ENCODE measurements at places on chromosomes 3 and 15.

DNA sequence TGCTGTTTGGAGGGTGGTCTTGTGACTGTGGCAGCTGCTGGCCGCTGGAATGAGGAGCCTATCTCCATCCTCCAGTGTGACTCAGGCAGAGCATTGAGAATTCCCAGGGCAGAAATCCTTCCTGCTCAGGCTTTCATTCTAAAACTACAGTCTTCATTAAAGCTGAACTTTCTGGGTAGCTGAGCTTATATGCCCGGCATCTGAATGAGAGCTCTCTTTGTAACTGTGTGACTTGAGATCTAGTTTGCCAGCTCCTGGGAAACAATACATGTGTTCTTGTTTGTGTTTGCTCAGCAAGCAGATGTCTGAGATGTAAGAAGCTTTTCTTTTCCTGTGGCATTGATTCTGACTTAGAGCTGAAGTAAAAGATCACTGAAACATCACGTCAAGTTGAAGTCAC, 22.4 kb downstream of the RLBP1 start:
- no peak for DNase-seq

GRCh38 chr3:52527732-52528585, 5.7 kb downstream of the NT5DC2 start:
- DNase-seq: no peak

DNA sequence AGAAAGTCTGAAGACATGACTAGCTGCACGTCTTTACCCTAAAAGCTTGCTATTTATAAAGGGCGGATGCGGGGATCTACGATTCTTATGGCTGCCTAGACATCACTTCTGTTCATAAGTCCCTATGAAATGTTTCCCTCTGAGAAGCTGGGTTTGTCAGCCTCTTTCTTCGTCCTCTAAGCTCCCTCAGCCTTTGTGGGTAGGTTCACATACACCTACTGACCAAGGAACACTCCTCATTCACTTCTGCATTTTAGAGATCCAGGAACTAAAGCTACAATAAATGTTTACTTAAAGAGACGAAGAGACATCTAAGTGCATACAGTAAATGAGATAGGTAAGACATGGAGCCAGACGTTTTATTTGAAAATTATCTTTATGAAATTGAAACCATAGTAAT, 16.7 kb upstream of the RAMAC start:
- no peak for DNase-seq

- no peak for DNase-seq
Measured at GRCh38 chr3:2454865-2455264, 356.2 kb downstream of the CNTN4 start.

- no peak for DNase-seq
Measured at GRCh38 chr3:171907761-171908160, 64.6 kb downstream of the TMEM212 start.

GRCh38 chr3:68904064-68904463, 28.3 kb downstream of the TAFA4 start:
- no peak for DNase-seq

GRCh38 chr3:101867511-101867910, 18.2 kb downstream of the NFKBIZ start:
- DNase-seq: no peak

- DNase-seq: no peak
Measured at GRCh38 chr3:33095436-33095835, 1.5 kb downstream of the GLB1 start.

GRCh38 chr15:97014001-97014400, 683.5 kb downstream of the NR2F2 start:
- DNase-seq: no peak

- DNase-seq: no peak
Measured at GRCh38 chr3:176190755-176191154, 1006.5 kb downstream of the TBL1XR1 start.

- DNase-seq: no peak
Measured at GRCh38 chr3:106343811-106344210, 475.0 kb upstream of the CBLB start.

- DNase-seq: no peak
Measured at GRCh38 chr15:77369168-77369567, 50.7 kb downstream of the PEAK1 start.

DNA sequence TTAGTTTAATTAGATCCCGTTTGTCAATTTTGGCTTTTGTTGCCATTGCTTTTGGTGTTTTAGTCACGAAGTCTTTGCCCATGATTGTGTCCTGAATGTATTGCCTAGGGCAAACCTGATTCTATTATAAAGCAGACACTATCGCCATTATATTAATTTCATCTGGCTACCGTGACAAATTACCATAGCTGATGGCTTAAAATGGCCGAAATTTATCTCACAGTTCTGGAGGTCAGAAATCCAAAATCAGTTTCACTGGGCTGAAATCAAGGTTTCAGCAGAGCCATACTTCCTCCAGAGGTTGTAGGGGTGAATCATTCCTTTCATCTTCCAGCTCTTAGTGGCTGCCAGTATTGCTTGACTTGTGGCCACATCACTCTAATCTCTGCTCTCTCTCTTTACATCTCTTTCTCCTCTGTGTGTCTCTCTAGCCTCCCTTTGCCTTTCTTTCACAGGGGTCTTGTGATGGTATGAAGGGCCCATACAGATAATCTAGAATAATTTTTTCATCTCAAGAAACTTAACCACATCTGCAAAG, 31.7 kb upstream of the FRMD4B start:
- DNase-seq: no peak

DNA sequence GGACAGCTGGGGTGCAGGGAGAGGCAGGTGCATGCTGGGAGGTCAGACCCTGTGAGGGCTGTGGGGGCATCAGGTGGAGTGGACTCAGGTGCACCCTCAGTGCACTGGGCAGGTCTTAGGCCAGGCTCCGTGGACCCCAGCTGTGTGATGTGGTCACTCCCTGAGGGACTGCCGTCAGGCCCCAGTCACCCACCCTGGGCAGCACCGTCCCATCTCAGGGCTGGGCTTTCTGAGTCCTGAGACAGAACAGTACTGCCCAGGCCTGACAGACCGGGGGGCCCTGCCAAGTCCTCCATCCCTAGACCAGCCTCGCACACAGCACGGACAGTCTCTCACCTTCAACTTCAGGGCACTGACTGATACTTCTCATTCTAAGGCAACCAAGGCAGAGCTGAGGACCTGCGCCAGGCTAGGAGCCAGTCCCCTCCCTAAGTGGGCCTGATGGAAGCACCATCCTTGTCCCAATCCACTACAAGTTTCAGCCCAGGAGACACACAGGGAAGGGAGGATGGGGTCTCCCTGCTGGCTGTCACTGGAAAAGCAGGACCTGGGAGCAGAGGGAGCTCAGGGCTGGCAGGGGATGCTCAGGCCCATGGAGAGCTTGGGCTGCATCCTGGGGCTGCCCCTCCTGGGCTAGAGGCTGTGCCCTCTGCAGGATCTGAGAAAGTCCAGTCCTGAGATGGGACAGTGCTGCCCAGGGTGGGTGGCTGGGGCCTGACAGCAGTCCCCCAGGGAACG, 86.3 kb downstream of the LMLN start:
- no peak for DNase-seq

Data from NCI-H1436 (cell line).